NCI-H1092 (cell line): ENCODE measurements at places on chromosomes 4 and X.

DNA sequence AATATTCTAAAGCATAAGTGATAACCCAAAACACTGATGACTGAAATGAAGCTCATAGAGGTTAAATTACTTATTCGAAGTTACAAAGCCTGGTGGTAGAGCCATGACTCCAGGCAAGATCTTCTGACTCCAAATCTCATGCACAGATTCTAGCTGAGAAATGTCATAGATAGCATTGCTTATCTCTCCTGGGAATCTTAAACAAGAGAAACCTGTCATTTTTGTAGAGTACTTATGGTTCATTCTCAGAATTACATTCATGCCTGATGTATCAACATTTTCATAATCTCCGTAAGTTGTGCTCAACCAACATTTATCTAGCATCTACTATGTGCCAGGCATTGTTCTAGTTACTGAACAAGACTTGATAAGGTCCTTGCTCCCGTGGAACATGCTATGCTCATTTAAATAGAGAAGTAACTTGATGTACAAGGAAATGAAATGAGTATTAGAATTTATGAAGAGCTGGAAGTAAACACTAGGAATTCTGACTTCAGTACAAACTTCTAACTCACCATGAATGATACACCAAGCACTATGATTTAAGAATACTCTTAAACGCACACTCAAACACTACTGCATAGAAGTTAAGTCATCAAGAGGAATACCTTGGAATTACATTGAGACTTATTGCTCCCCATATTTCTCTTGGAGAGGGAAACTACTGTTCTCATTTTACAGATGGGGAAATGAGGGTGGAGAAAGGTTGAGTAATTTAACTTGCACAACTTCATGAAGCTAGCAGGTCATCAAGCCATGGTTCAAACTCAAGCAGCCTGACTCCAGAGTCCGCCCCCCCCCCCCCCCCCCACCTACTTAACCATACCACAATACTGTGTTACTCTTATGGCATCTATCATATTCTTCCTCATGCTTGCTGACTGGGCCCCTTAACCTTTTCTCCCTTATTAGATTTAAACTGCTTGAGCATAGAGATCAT, 45.4 kb downstream of the MBNL3 start:
- no peak for DNase-seq

DNA sequence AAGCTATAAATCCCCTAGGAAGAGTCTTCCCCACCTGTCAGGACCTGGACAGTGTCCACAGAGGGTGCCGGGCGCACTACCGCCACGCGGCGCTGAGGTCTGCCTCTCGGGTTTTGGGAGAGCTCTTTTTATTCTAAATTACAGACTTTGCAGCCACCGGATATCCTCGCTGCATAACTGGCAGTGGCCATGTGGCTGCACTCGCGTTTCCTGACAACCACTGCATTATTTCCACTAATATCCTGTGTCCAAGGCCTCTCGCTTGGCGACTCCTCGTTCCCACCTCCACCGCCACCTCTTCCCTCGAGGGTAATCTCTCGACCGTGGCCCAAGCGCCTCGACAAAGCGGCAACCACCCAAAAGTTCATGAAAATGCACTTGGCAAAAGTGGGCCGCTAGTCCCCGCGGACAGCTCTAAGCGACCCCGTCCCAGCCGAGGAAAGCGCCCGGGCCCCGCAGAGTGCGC, 512 bp upstream of the TMEM131L start:
- peak; percentile 21 for DNase-seq

DNA sequence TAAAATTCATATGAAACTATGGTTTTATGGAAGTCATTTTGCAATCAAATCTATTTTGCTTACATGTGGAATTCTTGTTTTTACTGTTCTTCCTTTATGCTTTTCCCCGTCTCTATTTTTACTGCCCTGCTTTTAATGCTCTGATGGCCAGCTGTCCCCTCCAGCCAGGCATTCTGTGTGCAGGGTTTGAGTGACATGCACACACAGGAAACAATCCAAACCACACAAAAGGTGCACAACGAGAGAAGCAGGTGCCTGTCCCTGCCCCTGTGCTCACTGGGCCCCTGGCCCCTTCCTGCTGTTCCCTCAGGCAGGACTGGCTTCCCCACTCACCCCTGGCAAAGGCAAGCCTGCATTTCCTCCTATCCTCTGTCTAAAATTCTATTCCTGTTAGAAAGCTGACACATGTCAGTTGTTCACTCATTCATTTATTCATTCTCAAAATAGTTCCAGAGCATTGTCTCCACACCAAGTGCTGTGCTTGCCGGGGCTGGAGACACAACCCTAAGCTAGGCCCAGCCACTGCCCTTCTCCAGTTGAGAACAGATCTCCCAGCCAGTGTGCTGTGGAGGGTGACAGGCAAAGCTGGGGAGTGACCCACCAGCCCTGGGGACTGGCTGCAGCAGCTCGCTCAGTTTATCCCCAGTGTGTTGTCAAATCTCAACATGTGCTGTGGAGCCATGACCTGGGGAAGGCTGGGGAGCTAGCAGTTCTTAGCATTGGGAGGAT, 346.3 kb downstream of the FBXW7 start:
- DNase-seq, result peak; percentile 32

GRCh38 chr4:179441596-179441995, 1999.4 kb upstream of the AGA start:
- DNase-seq, result no peak

DNA sequence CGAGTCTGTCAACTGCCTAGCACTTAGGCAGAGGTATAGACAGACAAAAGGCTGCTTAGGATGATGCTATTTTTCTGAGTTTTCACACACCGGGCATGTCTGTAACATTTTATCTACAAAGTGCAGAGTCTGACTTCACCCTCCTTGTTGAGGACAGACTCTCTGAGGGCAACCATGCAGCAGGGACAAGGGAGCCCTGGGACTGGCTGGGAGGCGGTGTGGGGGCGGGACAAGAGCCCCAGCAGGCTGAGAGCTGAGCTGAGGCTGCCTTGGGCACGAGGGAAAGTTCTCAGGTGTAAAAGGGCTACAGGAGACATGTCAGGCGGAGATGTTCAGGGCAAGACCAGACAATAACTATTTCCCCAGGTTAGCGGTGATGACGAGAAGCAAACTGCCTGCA, 81.6 kb downstream of the GATB start:
- no peak for DNase-seq

GRCh38 chr4:3489451-3489962, 26.4 kb downstream of the DOK7 start:
- DNase-seq, result no peak

DNA sequence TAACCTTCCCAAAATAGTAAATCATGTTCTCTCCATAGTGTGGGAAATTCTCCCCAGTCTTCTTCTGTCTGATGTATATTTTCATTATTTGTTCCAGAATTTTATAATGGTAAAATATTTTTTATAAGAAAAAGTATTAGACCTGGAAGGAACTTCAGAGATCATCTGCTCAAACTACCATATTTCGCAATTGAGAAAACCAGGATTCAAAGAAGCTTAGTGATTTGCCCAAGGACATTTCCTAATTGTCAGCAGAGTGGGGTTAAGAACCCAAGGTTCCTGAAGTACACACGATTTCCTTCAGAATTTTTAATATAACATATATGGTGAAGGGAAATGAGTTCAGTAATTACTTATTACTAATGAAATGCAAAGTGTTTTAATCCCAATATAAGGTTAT, 24.1 kb downstream of the OCIAD1 start:
- no peak for DNase-seq
